Colonic mucosa (tissue), 4 donors: ENCODE measurements at places on chromosomes 5 and 9. TPM values are rescaled to one million over a fixed set of nuclear protein-coding genes. Genes with fewer than 3 reads are reported as not detected.

The TRIM7 gene
- total RNA-seq: 8.7 TPM

The CA9 gene
- 5.9 TPM for total RNA-seq

The PTTG1 gene
- 37.0 TPM for total RNA-seq

The MAPKAP1 gene
- 70.1 TPM for total RNA-seq

The RBM27 gene
- total RNA-seq: 14.4 TPM

The NUTM2G gene
- not detected for total RNA-seq

The TPRN gene
- 124 TPM for total RNA-seq

The PCDHB7 gene
- 0.40 TPM for total RNA-seq

The FOXD4L3 gene
- not detected for total RNA-seq

The SPAAR gene
- total RNA-seq: 2.6 TPM

The CARTPT gene
- 2.4 TPM for total RNA-seq

The TBC1D13 gene
- total RNA-seq: 21.6 TPM

The IFNE gene
- total RNA-seq: not detected

The EGFL7 gene
- total RNA-seq: 17.3 TPM

The PPP3R2 gene
- total RNA-seq: not detected

The MTMR12 gene
- 23.2 TPM for total RNA-seq

The WHRN gene
- total RNA-seq: 3.6 TPM

The SLC31A2 gene
- 6.1 TPM for total RNA-seq

The IL4 gene
- total RNA-seq: not detected

The GLE1 gene
- total RNA-seq: 44.5 TPM

The NSG2 gene
- total RNA-seq: 2.5 TPM

The NR2F1-AS1 gene
- total RNA-seq: 0.69 TPM
